ENCODE measurements at places on chromosomes 2 and 18.
A peak's percentile ranks its signal among the peaks of the same experiment; 100 is the strongest.

- DNase-seq = peak; percentile 48
Observed at GRCh38 chr2:159921752-159922404, 123.9 kb upstream of the CD302 start.

DNA sequence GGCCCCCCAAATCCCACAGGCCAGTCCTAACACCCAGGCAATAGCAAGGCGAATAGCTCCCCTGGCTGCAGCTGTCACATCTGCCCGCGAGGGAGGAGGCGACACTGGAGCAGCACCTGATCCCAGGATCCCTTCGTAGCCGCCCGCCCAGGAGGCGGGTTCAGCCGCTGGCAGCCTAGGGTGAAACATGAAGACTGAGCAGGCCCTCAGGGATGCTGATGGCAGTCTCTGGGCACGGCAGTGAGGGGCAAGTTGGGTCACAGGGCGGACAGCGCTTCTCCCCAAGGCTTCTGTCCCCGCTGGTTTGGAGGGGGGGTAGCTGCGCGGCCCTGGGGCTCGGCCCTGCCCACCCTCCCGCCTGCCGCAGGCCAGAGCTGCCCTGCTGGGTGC is 1.9 kb downstream of the DNMT3A start:
- DNase-seq = no peak

GRCh38 chr2:148483665-148484064 is 160.9 kb upstream of the EPC2 start:
- no peak for DNase-seq

GRCh38 chr2:233693963-233694362 is 1.3 kb downstream of the UGT1A6 start:
- no peak for DNase-seq

- DNase-seq = no peak
Observed at GRCh38 chr2:44787663-44788062, 153.8 kb upstream of the SIX3 start.

GRCh38 chr2:196449083-196449482 is 190.4 kb upstream of the CCDC150 start:
- no peak for DNase-seq

GRCh38 chr2:203783496-203784203 is 77.2 kb downstream of the CD28 start:
- DNase-seq = no peak

DNA sequence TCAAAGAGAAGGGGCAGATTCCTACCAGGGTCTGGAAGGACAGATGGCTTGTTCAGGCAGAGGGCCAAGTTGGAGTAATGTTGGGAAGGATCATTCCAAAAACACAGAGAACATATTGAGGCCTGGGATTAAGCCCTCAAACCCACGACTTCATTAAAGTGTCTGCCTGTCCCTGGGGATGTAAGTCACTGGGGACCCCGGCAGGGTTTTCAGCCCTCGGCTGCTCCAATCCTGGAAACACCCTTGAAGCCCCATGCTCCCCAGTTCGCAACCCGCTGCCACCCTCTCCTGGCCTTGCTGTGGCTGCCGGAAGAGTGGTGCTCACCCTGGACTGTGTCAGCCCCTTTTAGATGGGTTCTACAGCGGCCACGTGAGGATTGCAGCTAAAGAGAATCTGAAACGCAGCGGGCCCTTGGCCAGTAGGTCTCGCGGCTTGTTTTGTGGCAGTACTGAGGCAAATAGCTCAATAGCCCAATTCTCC is 79.9 kb downstream of the EPAS1 start:
- DNase-seq = no peak

DNA sequence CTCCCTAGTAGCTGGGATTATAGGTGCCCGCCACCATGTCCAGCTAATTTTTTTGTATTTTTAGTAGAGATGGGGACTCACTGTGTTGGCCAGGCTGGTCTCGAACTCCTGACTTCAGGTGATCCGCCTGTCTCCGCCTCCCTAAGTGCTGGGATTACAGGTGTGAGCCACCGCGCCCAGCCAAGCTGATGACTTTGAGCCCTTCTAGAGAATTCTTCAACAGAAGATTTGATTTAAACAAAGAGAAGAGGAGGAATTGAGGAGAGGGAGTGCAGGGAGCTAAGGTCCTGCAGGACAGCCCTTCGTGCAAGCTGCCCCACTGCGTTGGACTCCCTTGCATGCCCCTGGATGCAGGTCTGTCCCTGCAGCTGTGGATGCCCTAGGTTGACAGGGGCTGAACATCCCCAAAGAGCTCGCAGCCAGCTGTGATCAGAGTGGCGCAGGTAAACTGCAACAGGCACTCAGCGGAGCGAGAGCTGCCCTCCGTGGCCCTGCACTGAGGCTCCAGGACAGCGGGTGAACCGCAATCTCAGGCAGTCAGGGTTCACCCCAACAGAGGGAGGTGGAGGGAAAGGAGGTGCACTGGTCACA is 13.7 kb downstream of the ADRA2B start:
- DNase-seq = peak; percentile 10

GRCh38 chr2:103161456-103162289 is 399.8 kb downstream of the TMEM182 start:
- DNase-seq = no peak

GRCh38 chr18:46294318-46294717 is 190.1 kb downstream of the HAUS1 start:
- DNase-seq = no peak
